ENCODE measurements at places on chromosomes 5 and 9. TPM values are rescaled to one million over a fixed set of nuclear protein-coding genes. Genes with fewer than 3 reads are reported as not detected.

MSMP gene
- polyA plus RNA-seq, result not detected

TRIP13 gene
- 7.8 TPM for polyA plus RNA-seq

TUSC1 gene
- polyA plus RNA-seq, result 12.4 TPM

SPINK1 gene
- not detected for polyA plus RNA-seq

WDR5 gene
- 46.2 TPM for polyA plus RNA-seq

IL5 gene
- polyA plus RNA-seq, result not detected

CATSPER3 gene
- 0.93 TPM for polyA plus RNA-seq

SPOUT1 gene
- polyA plus RNA-seq, result 27.8 TPM

C1QTNF2 gene
- polyA plus RNA-seq, result 21.0 TPM

DNAJC21 gene
- 41.0 TPM for polyA plus RNA-seq

TRIO gene
- 181 TPM for polyA plus RNA-seq

MARCHF11 gene
- not detected for polyA plus RNA-seq

PPP3R2 gene
- polyA plus RNA-seq, result not detected

PTPN3 gene
- polyA plus RNA-seq, result 2.0 TPM

FGF10 gene
- 4.9 TPM for polyA plus RNA-seq

GFPT2 gene
- polyA plus RNA-seq, result 10.8 TPM

CNOT8 gene
- 38.6 TPM for polyA plus RNA-seq

FOXD4L6 gene
- not detected for polyA plus RNA-seq

IFNA2 gene
- polyA plus RNA-seq, result not detected

PAIP2 gene
- polyA plus RNA-seq, result 106 TPM

IRX1 gene
- polyA plus RNA-seq, result 0.77 TPM

CTXN3 gene
- 1.2 TPM for polyA plus RNA-seq

PCYOX1L gene
- 8.2 TPM for polyA plus RNA-seq
